ENCODE measurements at places on chromosomes 16 and 17.

DNA sequence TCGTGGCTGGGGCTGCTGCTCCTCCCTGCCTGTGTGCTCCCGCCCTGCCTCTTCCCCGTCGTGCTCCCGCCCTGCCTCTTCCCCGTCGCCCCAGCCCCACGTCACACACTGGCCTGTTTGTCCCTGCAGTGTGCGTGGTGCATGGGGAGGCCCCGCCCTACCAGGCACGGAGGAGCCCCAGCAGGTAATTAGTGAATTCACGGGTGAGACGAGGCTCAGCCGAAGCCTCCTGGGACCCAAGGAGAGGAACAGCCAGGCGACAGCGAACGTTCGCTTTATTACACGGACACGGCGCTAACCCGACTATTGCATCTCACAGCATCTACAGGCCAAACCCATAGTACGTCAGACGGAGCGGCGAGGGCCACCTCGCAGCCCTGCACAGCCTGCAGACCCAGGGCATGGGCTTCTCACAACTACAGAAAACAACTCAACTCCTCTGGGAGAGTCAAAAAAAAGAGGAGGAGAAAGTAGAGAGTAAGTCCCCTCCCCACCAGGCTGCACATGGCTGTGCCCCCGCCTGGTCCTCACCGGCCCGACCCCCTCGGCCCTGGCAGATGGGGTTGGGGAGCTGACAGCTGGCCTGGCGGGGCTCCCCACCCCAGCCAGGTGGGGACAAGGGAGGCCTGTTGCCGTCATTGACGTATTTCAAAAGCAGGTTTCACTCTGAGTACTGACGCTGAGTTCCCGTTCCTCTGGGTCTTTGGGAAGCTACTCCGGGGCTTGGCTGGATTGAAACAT is 4.3 kb upstream of the PABPN1L start:
- DNase-seq: no peak

DNA sequence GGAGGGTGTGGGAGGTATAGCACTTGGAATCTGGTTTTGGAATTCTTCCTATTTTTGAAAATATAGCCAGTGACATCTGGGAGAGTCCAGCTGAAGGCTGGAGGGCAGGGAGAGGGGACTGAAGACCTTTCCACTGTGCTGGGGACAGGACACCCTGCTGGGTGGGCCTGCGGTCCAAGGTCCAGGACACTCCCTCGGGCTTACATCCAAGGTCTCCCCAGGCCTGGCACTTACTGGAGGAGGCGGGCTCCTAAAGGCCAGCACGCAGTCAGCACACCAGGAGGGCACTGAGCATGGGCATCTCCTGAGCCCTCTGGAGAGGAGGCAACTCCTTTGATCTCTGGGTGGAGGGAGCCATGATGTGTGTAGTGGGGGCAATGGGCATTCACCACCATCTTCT is 35.5 kb upstream of the ETV4 start:
- no peak for DNase-seq

- DNase-seq: peak; percentile 68
Observed at GRCh38 chr17:6753006-6753445, 2.8 kb upstream of the XAF1 start.

DNA sequence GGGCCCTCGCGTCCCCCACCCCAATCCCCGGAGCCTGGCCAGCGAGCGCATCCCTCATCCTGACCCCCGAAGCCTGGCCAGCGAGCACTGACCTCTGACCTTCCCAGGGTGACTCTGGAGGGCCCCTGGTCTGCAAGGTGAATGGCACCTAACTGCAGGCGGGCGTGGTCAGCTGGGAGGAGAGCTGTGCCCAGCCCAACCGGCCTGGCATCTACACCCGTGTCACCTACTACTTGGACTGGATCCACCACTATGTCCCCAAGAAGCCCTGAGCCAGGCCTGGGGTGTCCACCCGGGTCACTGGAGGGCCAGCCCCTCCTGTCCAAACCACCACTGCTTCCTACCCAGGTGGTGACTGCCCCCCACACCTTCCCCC is 2.3 kb downstream of the TPSD1 start:
- no peak for DNase-seq

DNA sequence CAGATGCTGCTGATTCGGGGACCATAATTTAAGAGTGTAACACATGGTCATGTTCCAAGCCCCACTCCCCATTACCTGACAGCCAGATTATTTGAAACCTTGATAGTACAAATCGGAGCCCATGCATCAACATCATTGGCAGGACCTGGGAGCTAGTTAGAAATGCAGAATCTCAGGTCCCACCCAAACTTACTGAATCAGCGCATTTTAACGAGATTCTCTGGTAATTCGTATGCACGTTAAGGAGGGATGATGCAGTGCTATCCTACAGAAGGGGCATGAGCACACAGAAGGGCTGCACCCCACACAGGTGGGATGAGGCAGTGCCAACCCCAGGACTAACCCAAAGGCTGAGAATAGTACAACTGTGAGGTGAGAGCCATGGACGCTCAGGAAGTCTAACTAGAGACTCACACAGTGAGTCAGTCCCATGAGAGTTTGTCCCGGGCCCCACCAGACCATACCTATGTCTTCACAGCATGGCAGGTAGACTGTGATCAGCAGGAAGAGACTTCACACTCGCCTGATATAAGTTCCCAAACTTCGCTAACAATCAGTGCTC is 64.9 kb downstream of the ZNF18 start:
- DNase-seq: no peak

DNA sequence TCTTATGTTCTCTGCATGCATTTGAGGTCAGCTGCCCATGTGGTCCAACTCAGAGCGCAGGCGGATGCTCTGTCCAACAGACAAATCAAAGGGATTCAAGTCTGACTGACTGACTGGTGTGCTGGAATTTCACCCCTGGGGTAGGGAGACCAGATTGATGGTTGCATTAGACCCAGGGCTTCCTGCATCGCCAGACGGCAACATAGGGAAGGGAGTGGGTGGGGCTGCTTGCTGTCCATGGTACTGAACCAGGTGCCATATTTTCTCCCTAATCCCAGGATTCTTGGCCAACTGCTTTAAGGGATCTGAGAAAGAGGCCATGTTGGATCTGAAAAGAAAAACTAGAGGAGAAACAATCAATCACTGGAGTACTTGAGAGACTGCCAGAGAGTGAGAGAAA is 332.0 kb downstream of the XYLT1 start:
- DNase-seq: no peak

GRCh38 chr16:48421741-48422140 is 36.5 kb upstream of the SIAH1 start:
- DNase-seq: no peak

DNA sequence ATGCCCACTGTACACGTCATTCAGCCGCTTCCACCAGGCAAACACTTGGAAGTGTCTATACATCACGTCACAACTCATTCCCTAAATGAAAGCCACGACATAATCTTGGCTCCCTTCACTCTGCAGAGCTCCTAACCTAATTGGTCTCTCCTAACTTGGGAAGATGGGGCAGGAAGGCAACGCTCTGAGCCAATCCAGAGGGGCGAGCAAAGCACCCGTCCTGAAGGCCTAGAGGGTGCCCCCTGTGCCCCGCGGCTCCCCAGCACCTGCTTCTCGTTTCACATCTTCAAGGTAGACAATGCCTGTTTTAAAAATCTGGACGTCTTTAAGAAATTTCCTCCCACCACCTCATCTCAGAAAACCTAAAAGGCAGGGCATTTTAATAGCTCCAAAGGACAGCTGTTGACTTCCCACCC is 1.0 kb downstream of the CSNK2A2 start:
- no peak for DNase-seq

GRCh38 chr17:82012640-82013295 is 9.9 kb downstream of the CENPX start:
- no peak for DNase-seq

DNA sequence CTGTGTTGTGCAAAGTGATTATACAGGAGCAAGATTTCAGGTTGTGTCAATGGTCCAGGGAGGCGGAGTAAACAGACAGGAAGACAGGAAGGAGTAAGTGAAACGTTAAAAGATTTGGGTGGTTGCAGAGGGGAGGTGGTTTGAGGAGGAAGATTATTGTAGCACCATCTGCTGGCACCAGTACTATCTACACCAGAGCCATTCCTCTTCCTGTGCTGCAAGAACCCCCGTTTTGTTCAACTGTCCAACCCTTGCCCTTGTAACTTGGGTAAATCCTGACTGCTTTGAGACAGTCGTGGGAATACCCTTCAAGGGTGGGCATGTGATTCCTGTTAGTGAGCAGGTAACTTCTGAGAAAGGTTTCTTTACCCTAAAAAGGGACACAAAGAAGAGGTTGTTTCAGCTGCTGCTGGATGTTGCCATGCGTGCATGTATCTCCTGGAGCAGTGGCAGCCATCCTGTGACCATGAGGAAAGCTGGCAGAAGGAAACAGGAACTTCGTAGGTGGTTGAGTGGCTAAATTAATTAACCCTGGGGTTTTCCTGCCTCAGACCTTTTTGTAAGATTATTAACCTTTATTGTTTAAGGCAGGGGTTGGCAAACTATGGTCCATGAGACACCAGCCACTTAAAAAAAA is 124.1 kb downstream of the PRKCA start:
- DNase-seq: no peak

DNA sequence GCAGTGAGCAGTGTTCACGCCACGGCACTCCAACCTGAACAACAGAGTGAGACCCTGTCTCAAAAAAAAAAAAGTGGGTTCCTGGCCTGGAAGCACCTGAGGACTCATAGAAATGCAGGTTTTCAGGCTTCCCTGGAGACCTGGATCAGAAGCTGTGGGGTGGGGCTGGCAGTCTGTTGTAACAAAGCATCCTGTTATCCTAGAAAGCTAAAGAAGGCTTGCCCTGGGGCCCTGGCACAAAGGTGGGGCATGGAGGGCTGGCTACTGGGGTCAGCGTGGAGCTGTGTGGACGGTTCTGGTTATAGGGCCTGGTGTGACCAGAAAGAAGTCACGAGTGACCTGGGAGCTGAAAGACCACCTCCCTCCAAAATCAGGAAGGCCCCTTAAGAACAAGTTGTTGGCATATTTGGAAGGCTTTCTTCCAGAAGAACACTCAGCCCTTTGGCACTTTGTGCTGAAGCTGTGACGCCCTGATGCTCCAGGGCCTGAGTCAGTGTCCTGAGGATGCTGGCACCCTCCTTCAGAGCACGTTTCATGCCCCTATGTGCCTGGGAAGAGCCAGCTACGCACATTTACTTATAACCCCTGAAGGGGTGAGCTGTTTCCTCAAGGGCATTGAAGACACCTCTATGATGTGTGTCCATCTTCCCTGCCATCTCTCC is 6.2 kb downstream of the CRISPLD2 start:
- DNase-seq: no peak

DNA sequence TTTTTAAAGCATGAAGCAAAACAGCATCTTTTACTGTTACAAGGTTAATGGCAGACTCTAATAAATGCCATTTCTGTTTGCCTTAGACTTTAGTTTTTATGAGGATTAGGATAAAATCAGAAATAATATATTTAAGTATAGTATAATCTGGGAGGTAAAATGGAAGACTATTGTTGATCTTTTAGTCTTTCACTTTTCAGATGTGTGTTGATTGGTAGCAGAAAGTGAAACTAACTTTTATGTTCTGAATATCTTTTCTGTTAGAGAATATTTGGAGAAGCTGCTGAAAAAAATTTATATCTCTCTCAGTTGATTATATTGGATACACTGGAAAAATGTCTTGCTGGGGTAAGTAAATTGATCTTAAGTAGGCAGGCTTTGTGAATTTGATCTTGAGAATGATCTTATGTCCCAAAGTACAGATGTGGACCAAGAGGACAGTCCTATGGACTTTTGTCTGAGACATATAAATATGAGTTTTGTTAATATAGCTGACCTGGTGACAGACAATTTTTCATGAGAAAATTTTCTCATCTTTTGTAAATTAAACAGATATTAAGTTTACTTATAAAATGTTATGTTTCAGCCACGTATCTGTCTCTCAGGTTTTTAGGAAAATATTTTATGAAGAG is 64.1 kb downstream of the NF1 start:
- no peak for DNase-seq

- no peak for DNase-seq
Observed at GRCh38 chr17:1029922-1030644, 33.2 kb downstream of the TIMM22 start.

- no peak for DNase-seq
Observed at GRCh38 chr17:7441266-7441665, 2.0 kb downstream of the FGF11 start.

DNA sequence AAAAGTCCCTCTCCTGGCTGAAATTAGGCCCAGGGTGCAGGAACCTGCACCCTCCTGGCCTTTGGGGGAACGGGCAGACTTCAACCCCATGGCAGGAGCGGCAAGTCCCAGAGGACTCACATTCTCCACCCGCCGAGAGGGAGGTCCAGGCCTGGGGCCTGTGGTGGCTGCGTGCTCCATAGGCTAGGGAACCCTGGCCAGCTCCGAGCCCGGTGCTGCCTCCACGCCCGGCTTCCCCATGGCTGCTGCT is 130 bp downstream of the CCDC78 start:
- no peak for DNase-seq

DNA sequence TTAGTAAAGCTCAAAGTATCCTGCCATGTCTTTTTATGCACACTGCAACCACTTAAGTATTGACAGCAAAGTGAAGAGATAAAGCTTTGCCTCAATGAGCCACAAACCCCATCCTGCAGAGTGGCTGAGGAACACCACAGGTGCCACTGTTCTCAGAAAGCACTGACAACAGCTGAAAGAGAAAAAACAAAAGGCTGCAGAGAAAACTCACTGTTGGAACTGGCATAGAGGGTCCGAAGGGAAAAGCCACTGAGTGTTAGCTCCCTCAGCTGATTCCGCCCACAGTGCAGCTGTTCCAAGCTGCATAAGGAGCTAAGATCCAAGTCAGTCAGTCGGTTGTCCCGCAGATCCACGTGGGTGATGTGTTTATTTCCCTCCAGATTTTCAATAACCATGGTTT is 48.3 kb downstream of the PHLPP2 start:
- DNase-seq: no peak

GRCh38 chr16:78679546-78679945 is 580.1 kb downstream of the WWOX start:
- no peak for DNase-seq

DNA sequence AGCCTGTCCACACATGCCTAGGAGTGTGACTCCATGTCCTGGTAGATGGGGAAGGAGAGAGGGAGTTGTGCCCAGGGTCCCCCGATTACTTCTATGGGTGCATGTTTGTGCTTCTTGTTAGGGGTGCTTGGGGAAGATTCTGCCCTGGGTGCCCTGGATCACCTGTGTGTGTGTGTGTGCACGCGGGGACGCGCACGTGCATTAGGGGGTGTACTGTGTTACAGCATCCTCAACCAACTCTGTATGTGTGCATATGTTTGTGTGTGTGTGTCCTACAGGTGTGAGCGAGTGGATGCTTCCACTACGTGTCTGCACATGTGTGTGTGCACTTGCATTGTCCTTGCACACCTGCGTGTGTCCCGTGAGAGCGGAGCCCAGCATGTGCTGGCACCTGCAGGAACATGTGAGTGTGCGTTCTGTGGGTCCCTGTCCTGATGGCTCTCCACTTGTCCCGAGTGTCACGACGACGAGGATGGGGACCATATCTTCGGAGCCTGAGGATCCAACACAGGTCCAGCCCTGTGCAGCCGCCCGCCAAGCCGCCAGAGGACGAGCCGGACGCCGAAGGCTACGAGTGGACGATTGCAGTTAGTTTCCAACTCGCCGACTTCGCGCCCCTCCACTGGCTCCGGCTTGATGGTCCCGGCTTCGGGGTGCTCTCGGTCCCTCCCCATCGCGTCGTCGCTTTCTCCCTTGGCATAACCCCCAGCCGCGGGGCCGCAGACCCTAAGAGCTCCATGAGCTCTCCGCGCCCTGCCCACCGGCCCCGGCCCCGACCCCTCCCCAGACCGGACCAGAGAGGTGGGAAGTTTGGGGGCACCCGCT is 6.0 kb upstream of the TBC1D3B start:
- no peak for DNase-seq

GRCh38 chr16:14564323-14564722 is 65.7 kb downstream of the PARN start:
- no peak for DNase-seq

- DNase-seq: no peak
Observed at GRCh38 chr17:78214706-78215061, 631 bp downstream of the BIRC5 start.

- DNase-seq: no peak
Observed at GRCh38 chr17:13601322-13601775, 380 bp downstream of the HS3ST3A1 start.

Measured in BJ (cell line).